ENCODE measurements at places on chromosomes 6 and 20. TPM values are rescaled to one million over a fixed set of nuclear protein-coding genes. Genes with fewer than 3 reads are reported as not detected.

POM121L2 gene
- total RNA-seq: not detected

TFAP2C gene
- total RNA-seq: not detected

ULBP2 gene
- total RNA-seq: 12.5 TPM

MRPS18A gene
- 43.5 TPM for total RNA-seq

LY6G6F gene
- not detected for total RNA-seq

ADA gene
- total RNA-seq: 9.0 TPM

C2 gene
- 6.8 TPM for total RNA-seq

CRISP2 gene
- total RNA-seq: not detected

GATA5 gene
- not detected for total RNA-seq
